ENCODE measurements at places on chromosomes 7 and 10.

DNA sequence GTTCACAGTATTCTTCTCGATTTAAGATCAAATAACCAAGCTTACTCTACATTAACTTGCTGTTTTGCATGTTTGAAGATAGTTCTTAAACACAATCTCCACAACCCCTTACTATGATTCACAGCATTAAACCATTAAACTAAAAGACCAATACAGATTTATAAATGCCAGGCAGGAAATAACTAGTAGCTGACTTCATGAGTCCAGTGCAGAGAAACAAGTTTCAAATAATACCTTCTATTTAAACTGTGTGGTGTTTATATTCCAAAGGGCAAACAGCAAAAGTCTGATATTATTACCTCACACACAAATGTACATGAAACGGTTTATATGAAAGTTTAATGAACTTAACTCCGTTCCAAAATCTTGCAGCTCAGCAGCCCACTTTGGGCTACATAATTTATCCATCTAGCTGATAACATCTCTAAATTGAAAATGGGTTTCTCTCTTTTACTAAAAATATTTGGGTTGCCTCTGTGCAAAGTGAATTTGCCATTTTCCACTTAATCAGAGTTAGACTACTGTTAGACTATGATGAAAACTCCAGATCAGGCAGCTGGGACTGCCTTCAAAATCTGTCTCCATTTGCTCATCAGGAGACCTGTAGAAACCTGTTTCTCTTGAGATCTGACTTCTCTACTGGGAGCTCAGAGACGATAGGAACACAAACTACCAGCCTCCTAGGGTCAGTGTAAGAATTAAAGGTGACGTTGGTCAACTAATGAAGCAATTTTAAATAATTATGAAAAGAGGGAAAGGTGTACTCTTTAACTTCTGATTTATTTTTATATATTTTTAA lies 287.3 kb downstream of the FZD1 start:
- DNase-seq = no peak

DNA sequence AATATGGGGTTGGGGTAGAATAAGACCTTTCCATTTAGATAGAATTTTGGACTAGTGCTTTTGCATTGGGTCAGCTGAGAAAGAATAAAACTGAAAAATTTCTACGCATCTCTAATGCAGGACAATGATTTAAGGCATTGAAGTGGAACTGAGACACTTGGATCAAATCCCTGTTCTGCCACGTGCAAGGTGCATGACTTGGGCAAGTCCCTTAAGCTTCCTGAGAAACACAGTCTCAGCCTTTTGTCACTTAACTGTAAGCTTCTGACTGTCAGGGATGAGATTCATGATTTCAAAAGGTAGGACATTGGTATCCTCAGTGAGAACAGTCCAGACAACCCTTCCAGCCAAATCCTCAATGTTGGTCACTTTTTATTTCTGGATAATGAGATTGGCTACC lies 59.2 kb downstream of the ENTPD1 start:
- no peak for DNase-seq

DNA sequence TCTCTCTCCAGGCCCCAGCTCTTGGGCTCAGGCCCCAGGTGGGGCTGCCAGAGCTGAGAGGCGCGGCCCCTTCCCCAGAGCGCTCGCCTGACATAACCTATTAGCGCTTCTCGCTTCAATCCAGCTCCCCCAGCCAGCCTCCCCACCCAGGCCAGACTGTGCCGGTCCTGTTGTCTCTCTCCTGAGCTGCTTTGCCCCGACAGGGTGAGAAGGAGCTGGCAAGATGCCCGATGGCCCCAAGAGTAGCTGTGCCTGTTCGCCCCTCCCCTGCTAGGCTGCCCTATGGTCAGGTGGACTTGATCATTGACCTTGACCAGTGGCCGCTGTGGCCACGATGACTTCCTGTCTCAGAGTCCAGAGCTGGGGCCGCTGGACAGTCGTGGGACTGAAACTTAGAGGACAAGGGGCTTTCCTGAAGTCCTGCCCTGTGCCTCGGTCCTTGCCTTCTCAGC lies 9.1 kb downstream of the TMEM270 start:
- no peak for DNase-seq

- no peak for DNase-seq
These were observed 51.7 kb upstream of the PPIF start for GRCh38 chr10:79295563-79295962.

DNA sequence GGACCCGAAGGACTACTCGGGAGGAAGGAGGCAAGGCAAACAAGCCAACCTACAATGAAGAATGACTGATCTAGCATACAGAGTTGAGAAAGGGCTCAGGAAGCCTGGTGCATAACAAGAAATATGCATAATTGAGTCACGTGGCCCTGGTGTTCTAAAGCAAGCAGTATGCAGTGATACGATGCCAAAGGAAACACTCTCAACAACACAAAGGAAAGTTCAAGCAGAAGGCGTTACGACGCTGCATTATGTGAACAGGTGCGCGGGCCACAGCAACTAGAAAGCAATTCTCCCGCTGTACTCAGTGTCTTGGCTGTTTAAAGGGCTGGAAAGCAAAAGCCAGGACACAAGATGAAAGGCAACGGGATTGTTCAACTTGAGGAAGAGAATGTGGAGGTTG lies 100.8 kb downstream of the PRTFDC1 start:
- DNase-seq = no peak

DNA sequence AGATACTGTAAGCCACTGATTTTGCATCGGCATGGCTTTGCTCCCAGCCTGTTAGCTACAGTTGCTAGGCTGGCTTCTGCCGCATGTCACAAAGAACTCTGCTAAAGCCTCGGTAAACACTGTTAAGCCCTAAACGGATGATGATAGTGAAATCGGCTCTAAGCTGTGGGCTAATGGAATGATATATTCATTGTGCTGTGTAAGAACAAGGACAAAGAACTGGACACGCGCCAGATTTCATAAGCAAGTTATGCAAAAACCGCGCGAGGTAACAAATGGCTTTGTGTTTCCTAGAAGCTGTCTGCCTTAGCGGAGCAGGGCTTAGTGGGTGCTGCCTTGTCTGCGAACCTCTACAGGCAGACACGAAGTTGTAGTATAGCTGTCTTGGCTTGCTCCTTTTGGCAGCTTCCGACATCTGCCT lies 331.3 kb upstream of the COBL start:
- DNase-seq = no peak

- DNase-seq = no peak
These were observed 28.9 kb upstream of the EZH2 start for GRCh38 chr7:148912758-148913541.

DNA sequence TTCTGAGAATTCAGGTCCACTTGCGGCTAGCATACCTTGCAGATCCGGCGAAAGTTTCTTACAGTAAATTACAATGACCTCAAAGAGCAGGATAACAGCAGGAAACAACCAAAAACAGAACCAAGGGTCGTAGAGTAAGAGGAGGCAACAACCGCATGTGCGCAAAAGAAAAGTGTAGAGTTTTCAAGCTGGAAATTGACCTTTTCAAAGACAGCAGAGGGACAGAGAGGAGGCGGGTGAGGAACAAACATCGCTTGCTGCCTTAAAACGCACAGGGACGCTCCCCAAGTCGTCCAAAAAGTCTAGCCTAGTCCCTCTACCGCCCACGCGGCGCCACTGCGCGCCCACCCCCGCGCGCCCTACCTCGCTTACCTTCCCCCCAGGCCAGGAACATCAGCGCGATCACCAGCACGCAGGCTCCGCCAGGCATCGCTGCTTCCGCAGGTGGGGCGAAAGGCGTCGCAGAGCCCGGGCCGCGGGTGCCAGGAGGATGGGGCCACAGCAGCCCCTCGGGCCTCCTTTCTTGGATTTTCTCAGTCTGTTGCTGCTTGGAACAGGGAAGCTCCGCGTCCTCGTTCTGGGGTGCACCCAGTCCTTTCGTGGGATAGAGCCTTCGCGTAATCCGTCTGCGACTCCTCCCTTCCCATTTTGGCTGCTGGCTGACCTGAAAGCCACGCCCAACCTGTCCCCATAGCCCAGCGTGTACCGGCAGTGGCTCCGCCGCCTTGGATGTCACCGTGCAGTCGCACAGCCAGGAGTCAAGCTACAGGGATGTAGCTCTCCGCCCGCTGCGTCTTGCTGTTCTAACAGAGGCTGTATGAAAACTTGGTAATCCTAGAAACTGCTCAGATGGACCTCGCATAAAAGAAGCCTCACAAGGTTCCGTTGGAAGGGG lies at the start of gene VWDE:
Gene VWDE (minus strand): TSS at position 579 of the 895 bp plus-strand sequence. CDS start 149 bp downstream, at position 430.
- no peak for DNase-seq

GRCh38 chr7:114419441-114420272 lies 5.0 kb downstream of the FOXP2 start:
- no peak for DNase-seq

DNA sequence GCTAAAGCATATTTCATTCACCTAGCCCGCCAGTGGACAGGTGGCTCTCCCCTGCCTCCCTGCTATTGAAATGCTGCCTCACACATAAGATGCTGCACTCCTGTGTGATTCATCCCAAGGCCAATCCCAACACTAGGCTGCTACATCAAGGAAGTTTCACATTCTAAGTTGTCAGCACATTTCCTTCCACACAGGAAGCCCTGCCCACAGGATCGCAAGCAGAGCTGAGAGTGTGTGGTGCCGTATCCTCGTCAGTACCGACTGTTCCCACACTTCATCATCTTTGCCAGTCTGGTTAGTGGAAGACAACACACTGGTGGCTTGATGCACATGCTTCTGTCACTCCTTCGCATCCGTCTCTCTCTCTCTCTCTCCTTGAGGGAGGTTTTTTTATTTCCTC lies 194.3 kb upstream of the PPP2R2D start:
- no peak for DNase-seq

DNA sequence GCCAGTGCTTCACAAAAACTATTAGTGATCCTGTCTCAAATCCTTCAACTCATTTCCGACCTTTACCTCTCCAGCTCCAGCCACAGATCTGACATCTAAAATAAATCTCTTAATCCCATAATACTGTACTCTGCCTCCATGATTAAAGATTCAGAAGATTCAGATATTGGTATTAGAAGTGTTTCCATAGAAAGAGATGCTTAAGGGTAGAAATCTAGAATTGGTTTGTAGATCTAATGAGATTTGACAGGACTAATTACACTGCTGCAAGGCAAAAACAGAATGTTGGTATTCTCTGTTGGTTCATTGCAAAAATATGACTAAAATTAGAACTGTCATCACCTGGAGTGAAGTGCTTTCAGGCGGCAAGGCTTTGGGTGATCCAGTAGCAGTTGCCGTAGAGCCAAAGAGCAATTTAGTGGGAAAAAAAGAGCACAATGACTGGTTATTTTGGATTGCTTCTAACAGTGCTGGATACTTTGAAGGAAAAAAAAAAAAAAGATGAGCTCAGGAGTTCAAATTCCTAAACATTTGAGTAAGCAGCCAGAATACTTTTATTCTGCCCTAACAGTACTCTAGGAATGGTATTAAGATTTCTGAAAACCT lies 940.1 kb upstream of the SORCS1 start:
- DNase-seq = no peak

GRCh38 chr10:109996225-109996624 lies 11.6 kb upstream of the ADD3 start:
- no peak for DNase-seq

DNA sequence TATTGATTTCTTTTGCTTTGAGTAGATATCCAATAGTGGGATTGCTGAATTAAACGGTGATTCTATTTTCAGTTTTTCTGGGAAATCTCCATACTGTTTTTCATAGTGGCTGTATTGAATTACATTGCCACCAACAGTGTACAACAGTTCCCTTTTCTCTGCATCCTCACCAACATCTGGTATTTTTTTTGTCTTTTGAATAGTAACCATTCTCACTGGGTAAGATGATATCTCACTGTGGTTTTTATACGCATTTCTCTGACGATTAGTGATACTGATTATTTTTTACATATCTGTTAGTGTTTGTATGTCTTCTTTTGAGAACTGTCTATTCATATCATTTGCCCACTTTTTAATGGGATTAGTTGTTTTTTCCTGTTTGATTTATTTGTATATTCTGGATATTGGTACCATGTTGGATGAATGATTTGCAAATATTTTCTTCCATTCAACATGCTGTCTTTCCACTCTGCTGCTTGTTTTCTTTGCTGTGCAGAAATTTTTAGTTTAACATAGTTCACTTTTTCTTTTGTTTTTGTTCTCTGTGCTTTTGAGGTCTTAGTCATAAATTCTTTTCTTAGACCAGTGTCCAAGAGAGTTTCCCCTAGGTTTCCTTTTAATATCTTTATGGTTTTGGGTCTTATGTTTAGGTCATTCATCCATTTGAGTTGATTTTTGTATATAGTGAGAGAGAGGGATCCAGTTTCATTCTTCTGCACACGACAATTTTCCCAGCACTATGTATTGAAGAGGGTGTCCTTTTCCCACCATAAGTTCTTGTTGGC lies 584.7 kb downstream of the PHTF2 start:
- no peak for DNase-seq

DNA sequence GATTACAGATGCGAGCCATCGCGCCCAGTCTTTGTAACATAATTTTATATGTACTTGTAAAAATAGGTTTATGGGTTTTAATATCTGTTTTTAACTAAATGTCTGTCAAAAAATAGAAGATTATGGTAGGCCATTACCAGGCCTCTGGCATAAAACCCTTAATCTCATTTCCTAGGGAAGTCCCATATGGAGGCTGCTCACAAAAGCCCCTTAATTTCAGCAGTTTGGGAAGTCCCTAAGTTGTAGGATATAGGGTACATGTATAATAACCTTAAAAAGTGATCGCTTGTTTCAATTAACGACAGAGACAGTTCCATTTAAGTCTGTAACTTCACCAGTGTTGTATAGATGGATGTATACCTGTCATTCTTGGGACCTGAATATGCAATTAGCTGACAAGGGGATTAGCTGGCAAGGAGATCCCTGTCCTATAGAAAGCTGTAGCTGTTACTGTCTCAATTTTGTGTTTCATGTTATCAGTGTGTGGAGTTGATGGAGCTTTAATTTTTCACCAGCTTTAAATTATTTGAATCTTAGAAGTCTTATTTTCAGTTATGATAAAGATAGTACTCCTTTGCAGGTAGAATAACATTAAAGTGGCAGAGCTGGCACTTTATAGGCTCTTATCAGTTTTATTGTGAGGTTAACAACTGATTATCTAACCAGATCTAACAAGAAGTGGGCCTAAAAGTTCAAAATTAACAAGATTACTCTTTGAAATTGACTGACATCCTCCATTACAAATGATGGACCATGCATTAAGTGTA lies 10.5 kb downstream of the TRIM24 start:
- DNase-seq = no peak

GRCh38 chr7:112010109-112010508 lies 196.1 kb downstream of the DOCK4 start:
- no peak for DNase-seq

DNA sequence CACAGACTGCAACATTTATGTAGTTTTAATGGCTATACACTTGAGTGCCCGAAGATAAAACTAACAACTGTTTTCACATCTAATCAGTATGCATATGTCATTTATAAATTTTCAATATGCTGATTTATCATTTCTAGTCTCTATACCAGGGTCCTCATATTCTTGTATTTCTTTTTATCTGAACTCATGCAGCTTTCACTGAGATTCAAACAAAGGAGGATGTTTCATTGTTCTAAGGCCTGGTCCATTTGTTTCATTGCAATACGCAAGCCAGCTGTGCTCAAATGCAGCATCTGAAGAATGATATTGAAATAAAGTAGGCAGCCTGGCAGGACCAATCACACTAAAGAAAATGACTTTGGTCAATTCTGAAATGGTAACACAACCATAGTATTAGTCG lies 31.7 kb downstream of the MAGI2 start:
- no peak for DNase-seq
